Stimulated activated CD8-positive, alpha-beta memory T cell treated with anti-CD3 and anti-CD28 coated beads, Interleukin-7, amount 100 ng/mL, for 1 hour (primary cell): ENCODE measurements at places on chromosomes 7 and 10.

- no peak for DNase-seq
Measured at GRCh38 chr10:8588135-8588534, 533.6 kb downstream of the GATA3 start.

DNA sequence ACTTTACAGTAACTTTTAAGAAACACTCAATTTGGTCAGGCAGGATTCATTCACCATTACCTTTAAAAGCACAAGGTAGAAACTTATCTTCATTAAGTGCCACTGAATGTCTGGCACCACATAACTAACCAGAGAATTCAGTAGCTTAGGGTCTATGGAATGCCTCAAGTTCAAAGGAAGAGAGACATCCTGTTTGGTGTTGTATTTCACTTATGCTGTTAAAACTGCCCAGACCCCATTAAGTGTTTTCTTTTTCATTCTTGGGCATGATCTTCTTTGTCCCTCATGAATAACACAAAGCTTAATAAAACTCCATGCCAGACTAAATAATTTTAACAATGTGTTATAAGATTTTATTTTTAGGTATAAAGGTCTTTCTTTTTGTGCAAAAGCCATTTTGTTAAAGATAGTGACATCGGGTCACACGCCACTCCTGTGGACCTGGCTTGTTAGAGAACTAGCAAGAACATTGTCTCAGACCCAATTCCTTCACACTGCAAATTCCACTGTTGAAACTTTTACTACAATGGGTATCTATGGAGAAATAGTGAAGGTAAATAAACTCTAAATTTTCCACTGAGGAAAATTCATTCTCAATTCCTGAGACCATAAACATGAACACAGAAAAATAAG, 221.0 kb downstream of the TWIST1 start:
- DNase-seq = no peak

DNA sequence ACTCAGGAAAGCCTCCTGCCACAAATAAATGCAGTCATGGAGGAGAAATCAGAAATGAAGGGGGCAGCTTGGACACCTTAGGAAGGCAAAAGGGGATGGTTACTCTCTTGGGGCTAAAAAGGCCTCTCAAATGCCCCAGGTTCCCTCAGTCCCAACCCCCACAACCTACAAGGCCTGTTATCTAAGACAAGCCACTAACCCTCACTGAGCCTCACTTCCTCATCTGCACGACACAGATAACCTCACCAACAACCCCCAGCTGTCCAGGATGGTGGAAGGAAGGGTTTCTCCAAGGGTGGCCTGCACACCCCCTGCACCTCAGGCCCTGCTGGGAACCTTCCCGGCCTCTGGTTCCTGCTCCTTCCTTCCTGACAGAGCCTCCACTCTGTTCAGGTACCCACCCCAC, 29.2 kb downstream of the SORBS1 start:
- DNase-seq = no peak

DNA sequence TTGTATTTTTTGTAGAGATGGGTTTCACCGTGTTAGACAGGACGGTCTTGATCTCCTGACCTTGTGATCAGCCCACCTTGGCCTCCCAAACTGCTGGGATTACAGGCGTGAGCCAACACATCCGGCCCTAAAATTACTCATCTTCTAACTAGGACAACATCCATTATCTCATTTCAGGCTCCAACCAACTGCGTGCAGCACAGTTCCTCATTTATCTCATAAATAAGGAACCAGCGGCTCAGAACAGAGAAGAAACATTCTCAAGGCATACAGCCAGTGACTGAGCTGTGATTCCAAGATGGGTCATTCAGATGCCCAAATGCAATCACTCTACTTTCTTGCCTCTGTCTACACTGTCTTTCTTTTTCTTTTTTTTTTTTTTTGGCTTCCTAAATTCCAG, 356.1 kb downstream of the ELMO1 start:
- no peak for DNase-seq

GRCh38 chr10:72355214-72355555, 466 bp upstream of the DNAJB12 start:
- DNase-seq = no peak

- no peak for DNase-seq
Measured at GRCh38 chr10:132847416-132847777, 61.5 kb upstream of the NKX6-2 start.

DNA sequence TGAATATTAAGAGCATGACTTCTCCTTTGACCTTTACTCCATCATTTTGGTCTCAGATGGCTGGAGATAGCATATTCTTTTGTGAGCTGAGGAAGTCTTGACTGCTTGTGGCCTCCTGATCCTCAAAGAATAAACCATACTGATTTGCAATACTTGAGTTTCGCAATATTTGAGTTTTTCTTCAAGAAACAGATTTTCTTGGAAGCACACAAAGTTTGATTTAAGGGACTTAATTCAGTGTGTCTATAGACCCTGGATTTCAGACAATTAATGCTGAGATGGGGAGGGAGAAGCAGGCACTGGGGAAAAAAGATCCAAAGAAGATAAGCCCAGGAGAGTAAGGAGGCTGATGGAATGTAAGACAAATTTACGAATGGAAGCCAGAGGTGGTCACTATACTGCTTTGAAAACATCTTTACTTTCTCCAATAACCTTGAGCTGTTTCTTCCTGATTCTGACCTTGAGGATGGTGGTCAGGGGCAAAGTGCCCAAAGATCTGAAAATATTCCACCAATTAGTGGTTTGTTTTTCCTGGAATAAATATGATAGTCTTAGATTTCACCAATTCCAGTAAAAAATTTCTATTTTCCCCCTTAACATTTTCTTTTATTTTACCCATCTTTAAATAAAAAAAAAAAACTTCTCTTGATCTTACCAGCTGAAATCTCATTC, 7.5 kb downstream of the EPDR1 start:
- DNase-seq = no peak

GRCh38 chr10:112872728-112873127, 77.3 kb upstream of the TCF7L2 start:
- DNase-seq = no peak

- no peak for DNase-seq
Measured at GRCh38 chr10:88544140-88544870, 38.8 kb downstream of the RNLS start.

GRCh38 chr7:116551692-116552091, 26.9 kb downstream of the CAV1 start:
- DNase-seq = no peak

DNA sequence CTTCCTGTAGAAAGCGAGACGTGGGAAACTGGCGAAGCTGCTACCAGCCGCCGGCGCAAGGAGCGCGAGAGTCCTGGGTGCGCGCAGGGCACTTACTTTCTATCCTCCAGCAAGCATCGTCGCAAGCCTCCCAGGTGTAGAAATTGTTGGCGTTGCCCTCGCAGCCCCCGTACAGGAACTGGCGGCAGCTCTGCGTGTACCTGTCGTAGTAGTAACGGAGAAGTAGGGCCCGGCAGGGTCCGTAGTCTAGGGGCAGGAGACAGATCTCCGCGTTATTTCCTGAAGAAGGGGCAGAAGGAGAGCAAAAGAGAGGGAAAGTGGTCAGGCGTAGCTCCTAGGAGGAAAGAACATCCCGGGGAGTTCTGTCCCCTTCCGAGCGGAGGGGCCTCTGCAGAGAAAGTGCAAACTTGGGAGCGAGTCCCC, 501 bp downstream of the TFPI2 start:
- no peak for DNase-seq

GRCh38 chr7:137576481-137576880, 232.9 kb upstream of the PTN start:
- no peak for DNase-seq

- DNase-seq = no peak
Measured at GRCh38 chr7:157404845-157405481, 68.2 kb downstream of the DNAJB6 start.

- no peak for DNase-seq
Measured at GRCh38 chr10:69748621-69749020, 53.1 kb upstream of the COL13A1 start.

GRCh38 chr10:53808677-53809372, 992.2 kb downstream of the PCDH15 start:
- no peak for DNase-seq

DNA sequence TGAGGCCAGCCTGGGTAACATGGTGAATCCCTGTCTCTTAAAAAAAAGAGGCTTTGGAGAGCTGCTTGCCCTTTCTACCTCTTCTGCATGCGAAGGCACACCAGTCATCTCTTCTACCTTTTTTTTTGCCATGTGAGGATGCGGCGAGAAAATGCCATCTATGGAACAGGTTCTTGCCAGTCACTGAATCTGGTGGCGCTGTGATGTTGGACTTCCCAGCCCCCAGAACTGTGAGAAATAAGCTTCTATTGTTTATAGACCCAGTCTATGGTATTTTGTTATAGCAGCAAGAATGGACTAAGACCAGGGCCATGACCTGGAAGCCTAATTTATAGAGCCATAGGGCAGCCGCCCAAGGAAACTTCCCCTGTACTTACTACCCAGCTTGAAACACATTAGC, 112.9 kb downstream of the HIP1 start:
- DNase-seq = no peak

GRCh38 chr10:112981553-112981952, 31.5 kb downstream of the TCF7L2 start:
- DNase-seq = no peak

DNA sequence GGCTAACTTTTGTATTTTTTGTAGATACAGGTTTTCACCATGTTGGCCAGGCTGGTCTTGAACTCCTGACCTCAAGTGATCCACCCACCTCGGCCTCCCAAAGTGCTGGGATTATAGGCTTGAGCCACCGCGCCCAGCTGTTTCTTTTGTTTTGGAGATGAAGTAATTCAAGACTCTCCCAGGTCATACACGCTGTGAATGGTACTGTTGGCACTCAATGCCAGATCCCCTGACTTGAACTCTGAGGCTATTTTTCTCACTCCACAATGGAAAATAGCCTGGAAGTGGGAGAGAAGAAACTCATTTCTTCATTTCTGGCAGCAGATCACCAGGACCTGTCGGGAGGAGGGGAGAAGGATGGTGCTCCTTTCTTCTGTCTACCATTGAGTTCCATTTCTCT, 32.4 kb downstream of the BLVRA start:
- no peak for DNase-seq

GRCh38 chr7:1569440-1569832, 396 bp downstream of the PSMG3 start:
- no peak for DNase-seq

DNA sequence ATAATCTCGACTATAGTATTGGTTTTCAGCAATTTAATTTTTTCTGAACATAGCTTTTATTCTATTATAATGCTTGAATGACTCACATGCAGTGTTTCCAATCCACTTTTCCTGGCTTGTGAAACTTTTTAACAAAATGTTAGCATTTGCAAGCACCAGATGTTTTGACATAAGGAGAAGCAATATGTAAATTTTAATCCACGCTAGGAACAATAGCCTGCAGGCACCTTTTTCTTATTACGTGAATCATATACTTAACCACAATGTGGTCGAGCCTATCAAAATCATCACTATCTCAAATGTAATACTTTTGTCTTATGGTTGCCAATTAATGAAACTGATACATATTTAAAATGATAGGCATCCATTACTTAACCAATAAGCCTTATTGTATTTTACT, 97.1 kb downstream of the TFEC start:
- no peak for DNase-seq

- no peak for DNase-seq
Measured at GRCh38 chr10:21297603-21298383, 227.7 kb downstream of the SKIDA1 start.

DNA sequence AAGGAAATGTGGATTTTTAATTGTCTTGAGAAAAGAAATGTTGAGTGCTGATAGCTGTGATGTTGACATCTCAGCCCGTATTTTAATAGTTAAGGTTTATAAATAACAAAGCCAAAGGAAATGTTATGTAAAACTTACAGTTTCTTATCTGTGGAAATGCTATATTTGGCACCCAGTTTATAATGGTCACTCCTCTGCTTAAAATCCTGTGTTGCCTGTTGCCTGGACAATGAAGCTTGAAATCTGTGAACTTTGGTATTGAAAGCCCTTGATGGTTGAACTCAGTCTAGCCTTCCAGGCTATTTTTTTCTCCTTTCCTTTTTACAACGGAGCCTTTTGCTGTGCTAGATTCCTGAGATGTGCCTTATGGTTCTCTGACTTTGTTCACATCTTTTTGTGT, 46.5 kb downstream of the MCU start:
- DNase-seq = no peak

GRCh38 chr7:35313575-35313974, 59.7 kb upstream of the TBX20 start:
- DNase-seq = no peak

DNA sequence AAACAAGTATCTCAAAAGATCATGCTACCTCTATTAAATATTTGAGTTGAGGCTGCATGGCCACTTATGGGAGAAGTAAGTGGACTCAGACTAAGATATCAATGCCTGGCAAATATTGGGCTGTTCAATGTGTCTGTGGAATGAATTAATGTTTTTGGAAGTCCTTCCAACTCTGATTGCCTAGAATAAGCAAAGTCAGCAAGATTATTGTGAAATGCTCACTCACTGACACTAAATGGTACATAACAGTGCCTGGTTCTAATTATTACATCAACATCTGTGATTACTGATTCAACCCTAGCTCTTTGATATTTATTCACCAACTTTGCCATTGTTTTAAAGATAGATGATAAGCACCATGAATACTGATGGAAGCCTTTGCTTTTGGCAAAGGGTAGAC, 45.5 kb upstream of the HDAC9 start:
- DNase-seq = no peak

GRCh38 chr7:141500608-141501007, 50.6 kb upstream of the AGK start:
- no peak for DNase-seq

GRCh38 chr10:70656489-70656888, 15.8 kb upstream of the ADAMTS14 start:
- DNase-seq = no peak

DNA sequence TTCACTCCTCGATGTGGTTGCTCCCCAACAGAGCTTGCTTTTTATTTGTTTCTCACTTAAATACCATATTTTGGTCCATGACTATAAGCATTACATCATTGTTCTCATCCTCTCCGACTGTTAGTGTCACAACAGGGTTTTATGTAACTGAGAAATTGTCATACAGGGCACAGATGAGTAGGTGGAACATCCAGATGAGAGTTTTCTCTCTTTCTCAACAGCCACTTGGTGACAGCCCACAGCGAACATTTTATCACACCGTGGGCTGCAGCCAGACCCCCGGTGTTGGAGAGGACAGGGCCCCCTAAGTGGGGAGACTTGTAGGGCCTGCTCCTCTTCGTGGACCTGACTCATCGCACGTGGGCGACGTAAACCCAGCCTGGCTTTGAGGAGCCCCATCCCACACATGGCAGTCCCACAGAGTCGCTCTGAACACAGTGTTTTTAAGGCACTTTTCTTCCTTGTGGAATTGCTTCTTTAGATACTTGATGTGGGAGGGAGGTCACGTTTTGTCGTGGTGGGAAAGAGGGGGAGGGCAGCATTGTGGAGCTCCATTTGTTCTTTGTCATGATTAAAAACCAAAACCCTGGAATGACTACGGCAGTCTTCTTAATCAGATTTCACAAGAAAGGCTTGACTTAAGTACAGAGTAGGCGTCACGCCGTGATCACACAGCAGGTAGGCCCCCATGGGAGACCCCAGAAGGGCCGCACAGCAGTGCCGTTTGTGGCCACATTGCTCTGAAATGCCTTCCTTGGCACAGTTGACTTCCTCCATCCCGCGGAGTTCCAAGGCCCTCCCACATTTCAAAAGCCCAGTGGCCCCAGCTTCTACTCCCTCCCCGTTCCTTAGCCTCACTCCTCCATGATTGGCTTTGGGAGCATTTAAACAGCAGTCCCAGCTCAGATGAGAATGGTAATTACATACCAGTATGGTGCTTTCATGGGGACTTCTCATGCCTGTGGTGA, 220.6 kb downstream of the CCDC3 start:
- no peak for DNase-seq

GRCh38 chr10:72089618-72090017, 1.3 kb upstream of the SPOCK2 start:
- no peak for DNase-seq
